ENCODE measurements at places on chromosomes 4 and X. TPM values are rescaled to one million over a fixed set of nuclear protein-coding genes. Genes with fewer than 3 reads are reported as not detected.

Gene APOOL
- total RNA-seq = 16.4 TPM

- no peak for ATAC-seq
Measured at GRCh38 chr4:659851-660250, 14.2 kb downstream of the ATP5ME start.

DNA sequence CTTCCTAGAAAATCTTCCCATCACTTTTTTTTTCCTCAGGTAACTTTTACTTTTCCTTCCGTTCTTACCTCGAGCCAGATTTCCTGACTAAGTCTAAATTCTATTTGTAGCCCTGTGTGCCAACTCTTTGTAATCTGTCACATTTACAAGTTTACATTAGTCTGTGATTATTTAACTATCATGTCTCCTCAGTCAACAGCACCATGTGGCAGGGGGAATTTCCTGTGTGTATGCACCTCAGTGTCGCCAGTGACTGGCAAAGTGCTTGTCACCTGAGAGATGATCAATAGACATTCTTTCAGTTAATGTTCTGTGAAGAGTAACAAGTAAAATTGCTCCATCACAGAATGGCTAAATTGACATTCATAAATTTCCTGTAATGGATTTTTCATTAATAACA, 468.5 kb downstream of the PDGFC start:
- no peak for ATAC-seq

- ATAC-seq = no peak
Measured at GRCh38 chrX:44946771-44947170, 73.8 kb downstream of the KDM6A start.

DNA sequence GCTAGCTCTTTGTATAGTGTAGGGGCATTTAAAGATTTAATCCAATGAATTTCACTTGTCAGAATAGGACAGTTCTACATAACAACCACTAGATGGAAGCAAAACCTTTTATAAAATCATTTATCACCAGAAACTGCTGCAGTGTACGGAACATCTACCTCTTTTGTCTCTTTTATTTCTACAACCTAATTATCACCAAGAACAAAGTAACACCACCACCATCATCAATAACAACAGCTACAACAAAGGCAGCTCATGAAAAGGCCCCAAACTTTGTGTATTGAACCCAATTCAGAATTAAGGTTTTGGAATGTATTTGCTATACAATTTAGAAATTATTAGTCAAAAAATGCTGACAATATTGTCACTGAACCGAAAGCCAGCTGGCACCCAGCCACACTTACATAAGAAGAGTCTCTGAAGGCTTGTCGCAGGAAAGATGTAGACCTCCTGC, 260.9 kb upstream of the RPS6KA3 start:
- peak; percentile 62 for ATAC-seq

Gene SLBP
- total RNA-seq = 31.3 TPM

DNA sequence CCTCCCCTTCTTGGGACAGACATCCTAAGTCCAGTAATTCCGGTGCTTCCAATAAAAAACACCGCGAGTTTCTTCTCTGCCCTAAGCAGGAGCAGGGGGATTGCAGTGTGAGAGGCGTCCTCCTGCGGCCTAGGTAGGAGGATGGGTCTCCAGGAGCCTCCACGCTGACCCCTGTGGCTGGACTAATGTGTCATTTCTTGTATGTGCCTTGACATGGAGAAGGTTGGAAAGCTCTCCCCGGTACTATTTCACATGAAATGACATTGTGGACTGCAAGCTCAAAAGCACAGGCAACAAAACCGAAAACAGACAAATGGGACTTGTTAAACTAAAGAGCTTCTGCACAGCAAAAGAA, 66.6 kb upstream of the ENPP6 start:
- ATAC-seq = no peak

DNA sequence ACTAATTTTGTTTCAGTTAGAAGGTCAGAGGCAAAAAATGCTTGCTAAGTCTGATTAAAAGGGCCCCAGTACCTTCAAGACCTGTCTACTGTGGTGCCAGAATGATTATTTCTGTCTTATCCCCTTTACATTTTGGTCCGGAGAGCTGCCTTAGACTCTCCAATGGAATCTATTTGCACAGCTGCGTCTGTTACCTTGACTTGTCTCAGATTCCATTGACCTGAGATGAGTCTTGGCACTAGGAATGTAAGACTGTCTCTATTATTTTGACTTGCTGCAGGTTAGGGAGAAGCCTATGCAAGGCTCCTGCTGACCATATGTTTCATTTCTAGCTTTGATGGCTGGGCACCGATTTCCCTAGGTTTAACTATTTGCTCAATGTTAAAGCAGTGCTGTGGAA, 457.6 kb downstream of the KCTD8 start:
- no peak for ATAC-seq

Gene STAG2
- total RNA-seq = 40.6 TPM

Gene TCEAL6
- total RNA-seq = not detected

DNA sequence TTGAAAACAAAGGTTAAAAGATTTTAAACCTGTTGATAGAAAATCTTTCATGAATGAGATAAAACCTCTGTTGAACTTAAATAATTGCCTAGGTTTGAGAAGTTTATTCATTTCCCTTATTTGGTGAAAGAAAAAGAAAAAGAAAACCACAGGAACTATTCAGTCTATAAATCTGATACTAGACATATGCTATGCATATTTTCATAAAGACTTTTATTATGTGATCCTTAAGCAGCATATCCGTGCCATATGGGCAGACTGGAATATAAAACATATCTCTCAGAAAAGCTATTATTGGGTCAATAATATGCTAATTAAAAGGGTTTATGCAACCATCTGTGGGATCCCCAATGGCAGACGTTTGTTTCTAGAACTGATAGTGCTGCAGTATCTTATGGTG, 178.7 kb downstream of the RASL11B start:
- ATAC-seq = no peak

DNA sequence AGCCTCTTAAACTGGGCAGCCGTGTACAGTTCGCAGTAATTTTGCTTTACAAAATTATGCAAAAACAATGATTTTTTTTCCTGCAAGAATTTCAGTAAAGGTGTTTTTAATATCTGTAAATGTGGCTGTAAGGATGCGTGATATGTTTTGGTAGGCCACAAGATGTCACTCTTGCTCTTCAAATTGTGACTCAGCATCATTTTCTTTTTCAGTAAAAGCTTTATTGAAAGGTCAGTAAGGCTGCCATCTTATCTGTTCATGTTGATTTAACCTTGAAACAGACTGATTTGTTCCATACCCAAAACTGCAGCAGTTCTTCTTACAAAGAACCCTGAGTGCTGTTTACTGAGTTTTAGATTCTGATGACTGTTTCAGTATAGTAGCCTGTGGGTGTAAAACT, 39.9 kb downstream of the TXLNG start:
- ATAC-seq = peak; percentile 64

GRCh38 chr4:40576651-40577480, 52.8 kb downstream of the RBM47 start:
- ATAC-seq = peak; percentile 93

- peak; percentile 43 for ATAC-seq
Measured at GRCh38 chr4:26141911-26142638, 178.7 kb upstream of the RBPJ start.

DNA sequence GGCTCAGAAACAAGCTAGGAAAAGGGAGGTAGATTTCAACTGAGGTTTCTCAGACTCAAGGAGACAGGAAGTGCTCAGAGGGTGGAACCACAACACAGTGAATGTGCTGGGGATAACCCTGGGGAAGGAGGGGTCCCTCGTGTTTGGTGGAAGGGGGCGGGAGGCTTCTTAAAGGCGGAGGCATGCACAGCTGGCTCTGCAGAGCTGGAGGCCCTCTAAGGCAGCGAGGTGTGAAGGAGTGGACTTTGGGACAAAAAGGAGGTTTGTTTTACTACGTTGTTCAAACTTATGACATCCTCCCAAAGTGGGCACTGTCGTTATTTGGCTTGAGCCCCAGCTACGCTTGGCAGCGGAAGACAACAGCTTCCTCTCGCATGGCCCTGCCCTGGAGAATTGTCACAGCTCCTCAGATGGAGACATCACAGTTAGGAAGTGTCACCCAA, 21.7 kb upstream of the MTM1 start:
- ATAC-seq = no peak

GRCh38 chrX:32137525-32137924, 1065.7 kb upstream of the FTHL17 start:
- ATAC-seq = no peak

Gene ZDHHC15
- total RNA-seq = 0.20 TPM

Gene MAGEA4
- total RNA-seq = not detected

DNA sequence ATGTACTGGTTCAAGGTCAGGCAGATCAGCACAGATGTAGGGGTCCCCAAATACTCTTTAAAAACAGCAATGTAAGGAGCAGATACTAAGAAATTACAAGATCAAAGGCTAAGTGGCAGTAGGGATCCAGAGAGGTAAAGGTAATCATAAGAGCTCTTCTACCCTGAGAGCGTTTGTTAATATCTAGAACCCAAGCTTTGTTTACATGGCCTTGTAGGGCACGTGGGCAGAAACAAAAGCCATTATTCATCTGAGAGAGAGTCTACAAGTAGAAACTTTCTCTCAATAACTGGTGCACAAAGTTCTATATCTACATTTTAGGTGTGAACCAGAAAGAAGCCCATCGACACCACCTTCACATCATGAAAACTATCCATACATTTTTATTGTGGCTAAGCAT, 225.6 kb upstream of the PCDH10 start:
- no peak for ATAC-seq

Gene CYP2U1
- 0.92 TPM for total RNA-seq

- ATAC-seq = no peak
Measured at GRCh38 chr4:24010994-24011393, 121.1 kb upstream of the PPARGC1A start.

Gene ITGB1BP2
- total RNA-seq = 0.56 TPM

Gene TRIM60
- total RNA-seq = not detected

GRCh38 chr4:142452161-142452855, 393.8 kb downstream of the INPP4B start:
- no peak for ATAC-seq

DNA sequence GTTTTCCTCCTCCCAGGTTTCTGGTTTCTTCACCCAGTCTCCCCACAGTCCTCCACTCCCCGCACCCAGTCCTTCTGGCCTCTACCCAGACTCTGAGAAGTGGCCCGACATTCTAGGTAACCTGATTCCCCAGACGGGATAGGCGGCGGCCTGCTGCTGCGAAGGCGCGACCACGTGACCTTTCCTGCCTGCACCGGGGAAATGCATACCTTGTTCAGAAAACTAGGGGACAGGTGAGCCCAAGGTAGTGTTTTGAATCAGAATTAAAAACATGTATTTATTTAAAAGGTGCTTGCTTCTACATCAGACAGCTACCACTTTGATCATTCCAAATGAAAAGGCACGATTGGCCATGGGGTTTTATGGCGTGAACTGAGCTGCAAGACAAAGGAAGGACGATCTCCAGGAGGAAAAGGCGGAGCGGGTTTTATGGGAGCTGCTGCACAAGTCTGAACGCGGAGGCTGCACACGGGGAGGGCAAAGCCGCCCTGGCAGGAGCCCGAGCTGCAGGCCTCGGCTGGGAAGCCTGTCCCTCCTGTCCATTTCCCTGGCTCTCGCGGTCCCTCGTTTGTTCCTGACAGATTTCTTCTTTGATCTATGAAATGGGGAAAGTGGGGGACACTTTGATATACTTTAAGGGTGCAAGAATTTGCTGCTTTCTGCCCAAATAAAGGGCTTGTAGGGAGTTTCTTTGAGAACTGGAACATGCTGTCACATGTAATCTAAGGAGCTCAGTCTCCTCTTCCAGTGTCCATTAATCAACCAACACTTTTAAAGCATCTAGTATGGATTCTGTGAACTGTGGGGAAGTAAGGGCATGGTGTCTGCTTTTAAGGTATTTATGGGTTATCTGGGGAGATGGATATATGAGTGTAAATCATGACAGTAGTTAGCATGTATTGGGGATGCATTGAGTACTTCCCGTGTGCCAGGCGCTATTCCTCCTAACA, 150.9 kb downstream of the SPRY1 start:
- ATAC-seq = peak; percentile 95

Gene GAGE1
- not detected for total RNA-seq

GRCh38 chrX:48531358-48531959, 8.1 kb upstream of the TBC1D25 start:
- ATAC-seq = peak; percentile 74

- no peak for ATAC-seq
Measured at GRCh38 chr4:157012781-157013180, 41.2 kb upstream of the PDGFC start.

GRCh38 chr4:155545456-155545855, 121.2 kb upstream of the GUCY1A1 start:
- ATAC-seq = no peak

DNA sequence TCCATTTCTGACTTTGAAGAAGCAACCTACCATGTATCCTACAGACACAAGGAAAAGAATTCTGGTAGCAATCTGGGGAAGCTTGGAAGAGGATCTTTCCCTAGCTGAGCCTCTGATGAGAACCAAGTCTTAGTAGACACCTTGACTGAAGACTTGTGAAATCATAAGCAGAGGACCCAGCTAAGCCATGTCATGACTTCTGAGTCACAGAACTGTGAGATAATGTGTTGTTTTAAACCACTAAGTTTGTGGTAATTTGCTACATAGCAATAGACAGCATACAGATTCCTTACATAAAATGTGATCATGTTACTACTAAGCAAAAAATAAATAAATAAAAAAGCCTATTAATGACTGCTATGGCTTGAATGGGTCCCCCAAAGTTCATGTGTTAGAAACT, 71.3 kb upstream of the ANKRD50 start:
- no peak for ATAC-seq

Gene TMPRSS11B
- total RNA-seq = 36.9 TPM

- ATAC-seq = peak; percentile 81
Measured at GRCh38 chr4:105624530-105624929, 72.1 kb downstream of the ARHGEF38 start.

DNA sequence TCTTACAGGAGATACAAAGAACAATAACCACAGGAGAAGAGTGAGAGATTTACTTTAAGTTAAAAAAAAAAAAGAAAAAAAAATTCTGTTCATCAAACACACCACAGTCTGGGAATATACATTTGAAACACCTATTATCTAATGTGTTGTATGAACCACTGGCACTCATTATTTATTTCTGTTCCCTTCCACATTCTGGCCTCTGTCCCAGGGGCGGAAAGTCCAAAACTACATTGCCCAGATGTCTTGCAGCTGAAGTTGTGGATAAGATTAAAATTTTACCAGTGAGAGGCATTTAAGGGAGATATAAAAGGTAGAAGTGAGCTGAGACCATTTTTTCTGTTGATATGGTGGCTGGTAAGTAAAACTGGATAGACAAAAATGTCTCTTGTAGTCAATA, 56.2 kb downstream of the SCLT1 start:
- no peak for ATAC-seq

DNA sequence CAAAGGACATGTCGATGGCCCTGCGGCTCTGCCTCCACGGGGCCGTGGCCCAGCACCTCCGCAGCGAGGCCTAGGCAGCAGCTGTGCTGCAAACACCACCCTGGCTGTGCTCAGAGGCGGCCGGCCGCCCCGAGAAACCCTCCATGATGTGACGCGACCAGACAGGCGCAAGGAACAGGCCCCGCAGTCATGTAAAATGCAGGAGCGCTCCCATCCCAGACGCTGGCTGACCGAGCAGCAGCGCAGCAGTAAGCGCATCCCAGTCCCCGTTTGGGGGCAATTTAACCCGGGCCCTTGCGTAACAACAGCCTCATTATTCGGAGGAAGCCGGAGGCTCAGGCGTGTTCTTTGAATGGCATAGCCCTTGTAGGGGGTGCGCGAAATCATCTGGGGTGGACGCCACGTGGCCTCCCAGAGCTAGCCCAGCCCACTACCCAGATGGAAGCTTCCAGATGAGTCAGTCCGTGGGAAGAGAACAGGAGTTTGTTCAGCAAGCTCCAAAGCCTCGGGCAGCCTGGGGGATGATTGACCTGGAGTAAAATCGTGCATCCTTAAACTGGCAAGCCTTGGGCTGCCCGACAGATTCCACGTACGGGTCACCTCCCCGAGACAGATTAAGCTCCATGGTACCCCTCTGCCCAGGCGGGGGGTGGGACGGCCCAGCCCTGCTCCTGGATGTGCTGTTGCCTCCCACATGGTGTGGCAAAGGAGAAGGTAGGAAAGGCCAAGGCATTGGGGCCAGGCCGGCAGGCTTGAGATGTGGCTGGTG, 124.0 kb downstream of the HMX1 start:
- ATAC-seq = no peak
